ENCODE measurements at places on chromosomes 7 and 10. TPM values are rescaled to one million over a fixed set of nuclear protein-coding genes. Genes with fewer than 3 reads are reported as not detected.

DNA sequence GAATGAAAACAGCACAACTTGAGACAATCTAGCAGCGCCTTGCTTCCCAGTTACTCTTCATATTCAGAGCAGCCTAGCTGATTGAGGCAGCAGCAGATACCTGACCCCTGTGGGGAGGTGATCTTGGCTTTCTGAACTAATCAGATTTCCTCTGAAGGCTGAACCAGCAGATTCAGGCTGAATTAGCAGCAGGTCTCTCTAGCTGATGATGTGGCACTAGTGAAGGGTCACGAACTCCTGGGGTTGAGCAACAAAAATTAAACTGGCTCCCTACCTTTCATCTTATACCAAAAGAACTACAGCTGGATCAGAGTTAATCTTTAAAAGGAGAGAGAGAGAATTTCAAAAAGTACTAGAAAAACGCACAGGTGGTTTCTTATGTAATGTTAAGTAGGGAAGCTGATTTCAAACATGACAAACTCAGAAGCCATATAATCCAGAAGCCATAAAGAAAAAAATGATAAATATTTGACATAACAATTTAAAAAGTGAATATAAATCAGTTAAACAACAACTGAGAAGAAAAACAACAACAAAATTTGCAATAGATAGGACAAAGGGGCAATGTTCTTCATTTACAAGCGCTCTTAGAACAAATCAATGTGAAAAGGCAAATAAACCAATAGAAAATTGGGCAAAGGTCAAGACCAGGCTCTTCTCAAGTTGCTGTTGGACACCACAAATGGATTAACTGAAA, 13.5 kb downstream of the SLC25A13 start:
- no peak for DNase-seq

DNA sequence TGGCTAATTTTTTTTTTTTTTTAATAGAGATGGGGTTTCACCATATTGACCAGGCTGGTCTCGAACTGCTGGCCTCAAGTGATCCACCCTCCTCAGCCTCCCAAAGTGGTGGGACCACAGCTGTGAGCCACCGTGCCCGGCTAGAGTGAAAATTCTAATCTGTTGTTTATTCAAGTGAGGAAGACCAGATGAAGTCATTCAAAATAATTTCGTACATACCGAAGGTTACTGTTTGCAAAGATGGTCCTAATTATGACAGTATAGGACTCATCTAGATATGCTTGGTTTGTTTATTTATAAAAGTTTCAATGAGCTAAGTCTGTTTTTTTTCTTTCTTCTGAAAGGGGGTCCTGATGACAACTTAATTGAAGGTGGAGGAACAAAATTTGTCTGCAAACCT, 376.8 kb downstream of the EXOC4 start:
- DNase-seq = no peak

GRCh38 chr7:45911311-45911710, 9.8 kb downstream of the IGFBP3 start:
- DNase-seq = no peak

Gene SPDYE8
- total RNA-seq = not detected

Gene STEAP1B
- total RNA-seq = 13.1 TPM

DNA sequence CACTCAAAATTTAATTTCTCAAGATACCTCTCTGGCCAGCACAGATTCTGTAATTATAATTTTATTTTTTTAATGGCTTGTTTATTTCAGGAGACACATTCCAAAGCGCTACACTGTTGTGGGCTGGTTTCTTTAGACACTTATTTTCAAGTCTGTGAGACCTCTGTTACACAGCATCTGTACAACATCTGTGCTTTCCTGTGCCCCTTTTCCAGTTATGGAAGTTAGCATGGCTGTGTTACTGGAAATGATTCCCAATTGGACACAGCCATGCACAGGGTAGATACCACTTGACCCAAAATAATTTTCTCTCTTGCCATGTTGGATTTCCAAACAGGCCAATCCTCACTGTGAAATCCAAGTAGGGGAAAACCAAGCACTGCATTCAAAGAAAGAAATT, 172.3 kb upstream of the ADCY1 start:
- DNase-seq = no peak

Gene FKBP14
- 7.2 TPM for total RNA-seq

- no peak for DNase-seq
Measured at GRCh38 chr10:44962870-44963738, 3.5 kb downstream of the RASSF4 start.

DNA sequence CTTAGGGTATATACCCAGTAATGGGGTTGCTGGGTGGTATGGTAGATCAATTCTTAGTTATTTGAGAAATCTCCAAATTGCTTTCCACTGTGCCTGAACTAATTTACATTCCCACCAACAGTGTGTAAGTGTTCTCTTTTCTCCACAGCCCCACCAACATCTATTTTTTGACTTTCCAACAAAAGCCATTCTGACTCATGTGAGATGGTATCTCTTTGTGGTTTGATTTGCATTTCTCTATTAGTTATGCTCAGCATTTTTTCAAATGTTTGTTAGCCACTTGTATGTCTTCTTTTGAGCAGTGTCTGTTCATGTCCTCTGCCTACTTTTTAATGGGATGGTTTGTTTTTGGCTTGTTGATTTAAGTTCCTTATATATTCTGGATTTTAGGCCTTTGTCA, 66.4 kb downstream of the MGAM2 start:
- DNase-seq = no peak

Gene CCSER2
- total RNA-seq = 34.1 TPM

- no peak for DNase-seq
Measured at GRCh38 chr7:146359176-146359575, 242.6 kb downstream of the CNTNAP2 start.

- no peak for DNase-seq
Measured at GRCh38 chr7:35035511-35035961, 1.7 kb downstream of the DPY19L1 start.

- DNase-seq = no peak
Measured at GRCh38 chr10:59561477-59562121, 148.1 kb downstream of the SLC16A9 start.

GRCh38 chr7:24966802-24967201, 13.2 kb downstream of the OSBPL3 start:
- no peak for DNase-seq

DNA sequence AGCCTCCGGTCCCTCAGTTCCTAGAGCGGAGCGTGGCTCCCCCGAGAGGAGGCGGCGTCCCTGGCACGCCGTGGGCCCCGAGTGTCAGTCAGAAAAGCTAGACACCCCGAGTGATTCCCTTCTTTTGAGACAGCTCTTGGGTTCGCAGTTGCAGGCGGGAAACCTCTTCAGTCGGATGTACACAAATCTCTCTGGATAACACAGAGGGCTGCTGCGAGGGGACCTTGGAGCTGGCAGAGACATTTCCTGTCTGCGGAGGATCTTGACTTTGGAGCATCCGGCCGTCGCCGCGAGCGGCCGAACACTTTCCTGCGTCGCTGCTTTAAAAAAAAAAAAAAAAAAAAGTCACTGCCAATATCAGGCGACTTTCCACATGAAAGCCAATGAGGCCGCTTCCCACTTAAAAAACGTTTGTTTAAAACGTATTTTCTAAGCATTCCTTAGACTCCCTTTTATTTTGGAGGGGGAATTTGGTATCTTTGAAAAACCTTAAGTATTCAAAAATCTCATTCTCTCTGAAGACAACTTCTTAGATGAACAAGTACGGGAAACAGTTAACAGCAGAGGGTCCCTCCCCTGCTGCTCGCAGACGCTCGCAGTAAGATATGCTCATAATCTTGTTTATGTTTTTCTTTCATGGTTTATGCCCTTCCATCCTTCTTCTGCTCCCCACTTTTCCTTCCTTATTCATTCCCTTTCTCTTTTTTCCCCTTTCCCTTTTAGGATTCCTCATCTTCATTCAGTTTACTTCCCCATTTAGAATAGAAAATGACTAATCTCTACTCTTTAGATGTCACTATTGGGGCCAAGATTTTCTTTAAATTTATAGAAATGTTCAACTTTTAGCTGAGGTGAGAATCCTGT, 10.0 kb downstream of the HHEX start:
- no peak for DNase-seq

DNA sequence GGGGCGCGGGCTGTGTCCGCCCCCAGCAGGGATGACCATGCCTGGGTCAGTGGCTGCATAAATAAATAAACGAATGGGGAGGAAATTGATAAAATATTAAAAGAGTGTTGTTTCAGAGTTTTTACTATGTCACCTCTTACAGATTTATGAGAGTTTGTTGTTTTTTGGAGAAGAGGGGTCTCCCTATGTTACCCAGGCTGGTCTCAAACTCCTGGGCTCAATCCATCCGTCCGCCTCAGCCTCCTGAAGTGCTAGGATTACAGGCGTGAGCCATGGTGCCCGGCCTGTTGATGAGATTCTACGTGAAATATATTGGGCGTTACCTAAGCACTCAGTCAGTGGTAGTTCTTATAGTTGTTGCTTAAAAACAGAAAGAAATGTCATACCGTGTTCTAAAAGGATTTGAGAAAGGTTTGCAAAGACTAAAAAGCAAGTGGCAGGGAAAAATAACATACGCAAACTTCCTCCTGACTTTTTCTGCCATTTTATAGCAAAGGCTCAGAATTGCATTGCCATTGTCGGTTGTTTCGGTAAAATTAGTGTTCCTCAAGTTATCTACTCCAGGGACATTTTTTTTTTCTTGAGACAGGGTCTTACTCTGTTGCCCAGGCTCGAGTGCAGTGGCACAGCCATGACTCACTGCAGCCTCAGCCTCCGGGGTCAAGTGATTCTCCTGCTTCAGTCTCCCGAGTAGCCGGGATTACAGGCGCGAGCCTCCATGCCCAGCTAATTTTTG, 39.5 kb upstream of the FOXK1 start:
- no peak for DNase-seq

Gene OR6V1
- total RNA-seq = not detected

Gene SLC26A5
- total RNA-seq = not detected

Gene DRGX
- total RNA-seq = not detected

GRCh38 chr7:91347290-91347689, 83.1 kb downstream of the FZD1 start:
- DNase-seq = no peak

GRCh38 chr10:116554628-116555027, 8.9 kb downstream of the PNLIP start:
- no peak for DNase-seq

DNA sequence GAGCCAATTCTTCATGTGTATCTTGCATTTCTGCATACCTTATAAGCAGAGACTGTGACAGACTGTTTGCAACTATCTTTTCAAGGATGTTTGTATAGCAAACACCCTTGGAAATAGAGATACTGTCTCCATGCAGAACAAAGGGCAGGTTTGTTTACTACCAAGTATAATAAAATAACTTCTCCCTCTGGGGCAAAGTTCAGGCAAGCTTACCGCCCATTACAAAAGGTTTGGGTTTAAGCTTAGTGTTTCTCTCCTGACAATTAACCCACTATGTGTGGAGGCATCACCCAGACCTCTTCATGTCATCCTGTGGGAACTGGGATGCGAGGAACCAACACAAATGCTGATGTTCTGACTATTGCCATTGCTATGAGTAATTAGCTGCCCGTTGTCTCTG, 479.1 kb upstream of the ZMIZ1 start:
- no peak for DNase-seq

- no peak for DNase-seq
Measured at GRCh38 chr7:42478717-42479116, 241.7 kb upstream of the GLI3 start.

- no peak for DNase-seq
Measured at GRCh38 chr7:133975130-133975529, 152.0 kb upstream of the LRGUK start.

GRCh38 chr10:125113691-125114371, 46.5 kb downstream of the CTBP2 start:
- DNase-seq = no peak

DNA sequence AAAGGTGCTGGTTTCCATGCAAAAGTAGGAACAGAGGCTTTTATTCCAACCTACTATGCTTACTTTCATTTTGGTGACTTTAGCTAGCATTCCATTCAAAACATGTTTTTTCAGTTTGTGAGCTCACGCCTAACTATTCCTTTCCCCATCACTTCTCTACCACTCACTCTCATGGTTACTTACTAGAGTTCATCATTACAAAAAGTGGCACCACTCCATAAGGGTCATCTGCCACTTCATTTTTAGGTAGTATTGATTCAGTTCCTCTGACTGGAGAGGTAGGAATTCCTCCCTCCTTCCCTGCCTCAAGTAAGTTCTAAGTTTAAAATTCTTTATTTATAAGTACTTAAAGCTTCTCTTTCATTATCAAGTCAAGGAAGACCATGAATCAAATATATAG, 543.1 kb downstream of the HTR7 start:
- DNase-seq = no peak

GRCh38 chr10:79007421-79008319, 61.1 kb upstream of the ZMIZ1 start:
- no peak for DNase-seq

Gene EFCAB10
- total RNA-seq = not detected

GRCh38 chr7:36986948-36987724, 262.8 kb upstream of the AOAH start:
- no peak for DNase-seq

Gene ACSM6
- total RNA-seq = not detected

Gene PNLIPRP2
- total RNA-seq = not detected

DNA sequence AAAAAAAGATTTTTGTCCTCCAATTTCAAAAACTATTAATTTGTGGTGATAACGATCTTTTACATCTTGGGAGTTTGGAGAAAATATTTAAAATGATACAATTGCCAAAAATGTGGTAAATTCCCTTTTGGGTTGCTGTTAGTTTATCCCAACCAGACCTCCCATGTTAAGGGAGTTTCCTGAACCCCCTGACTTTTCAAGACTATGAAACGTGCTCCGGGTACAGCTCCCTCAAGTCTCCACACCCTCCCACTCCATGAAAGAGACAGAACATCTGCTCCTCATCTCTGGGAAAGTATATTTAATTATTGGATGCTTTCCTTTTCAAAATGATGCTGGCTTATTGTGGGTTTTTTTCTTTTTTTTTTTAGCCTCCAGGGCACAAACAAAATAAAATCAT, 534.6 kb upstream of the NRP1 start:
- DNase-seq = no peak

- DNase-seq = no peak
Measured at GRCh38 chr7:131459256-131459655, 97.2 kb downstream of the PODXL start.

DNA sequence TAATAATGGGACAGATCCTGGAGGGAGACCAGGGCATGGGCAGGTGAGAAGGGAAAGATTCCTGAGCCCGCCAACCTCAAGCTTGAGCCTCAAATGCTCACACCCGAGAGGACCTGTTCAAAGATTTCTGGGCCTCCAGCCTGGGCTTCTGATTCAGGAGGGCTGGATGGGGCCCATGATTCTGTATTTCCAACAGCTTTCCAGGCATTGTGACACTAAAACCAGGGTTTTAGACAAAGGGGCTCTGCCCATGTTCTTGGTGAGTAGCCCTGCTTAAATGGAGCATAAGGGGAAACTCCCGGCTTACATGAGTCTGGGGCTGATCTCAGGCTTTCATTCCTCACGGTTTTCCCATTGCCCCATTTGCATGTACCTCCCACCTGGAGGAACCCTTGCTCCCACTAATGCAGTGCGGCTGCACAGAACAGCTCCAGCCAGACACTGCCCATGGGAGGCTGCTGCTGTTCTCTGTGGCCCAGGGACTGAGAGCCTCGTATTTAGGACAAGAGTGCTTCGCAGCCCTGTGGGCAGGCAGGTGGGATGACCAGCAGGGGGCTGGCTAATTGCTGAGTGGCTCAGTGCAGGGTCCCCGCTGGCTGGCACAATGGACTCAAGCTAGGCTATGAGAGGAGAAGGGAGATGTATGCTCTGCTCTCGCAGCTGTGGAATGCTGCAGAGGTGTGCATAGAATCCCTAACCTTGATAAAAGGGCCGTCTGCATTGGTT, 135.3 kb upstream of the COBL start:
- DNase-seq = no peak
